ENCODE measurements at places on chromosomes 1 and 21. TPM values are rescaled to one million over a fixed set of nuclear protein-coding genes. Genes with fewer than 3 reads are reported as not detected.

Gene CNN3
- 34.6 TPM for total RNA-seq

Gene SIM2
- 0.15 TPM for total RNA-seq

DNA sequence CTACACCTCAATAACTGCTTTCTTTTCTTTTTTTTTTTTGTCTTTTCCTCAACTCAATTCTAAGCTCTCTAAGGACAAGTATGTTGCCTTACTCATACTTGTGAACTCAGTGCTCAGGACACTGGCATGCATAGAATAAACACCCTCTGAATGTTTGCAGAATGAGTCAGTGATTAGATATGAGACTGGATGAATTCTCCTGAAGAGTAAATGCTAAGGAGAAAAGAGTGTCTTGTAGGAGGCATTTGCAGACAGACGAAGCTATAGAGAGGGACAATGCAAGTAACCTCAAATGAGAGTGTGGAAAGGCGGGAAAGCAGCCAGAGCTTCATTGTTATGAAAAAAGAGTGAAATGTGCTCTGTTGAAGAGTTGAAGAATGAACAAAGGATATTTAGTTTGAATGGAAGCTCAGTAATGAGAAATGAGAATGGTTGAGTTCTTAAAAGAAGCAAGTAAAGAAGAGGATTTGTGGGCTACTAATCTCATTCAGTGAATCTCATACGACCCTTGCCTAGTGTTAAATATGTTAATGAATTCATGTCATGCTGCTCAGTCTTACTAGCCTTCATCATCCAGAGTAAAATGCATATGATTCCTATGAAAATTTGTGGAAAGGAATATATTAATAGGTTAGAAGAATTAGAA, 166.1 kb upstream of the DPYD start:
- no peak for DNase-seq
- H3K27ac ChIP-seq, result no peak overlapping the region
- H3K27me3 ChIP-seq, result no peaks in the 10 kb centered on the region
- no peaks in the 10 kb centered on the region for H3K4me1 ChIP-seq

DNA sequence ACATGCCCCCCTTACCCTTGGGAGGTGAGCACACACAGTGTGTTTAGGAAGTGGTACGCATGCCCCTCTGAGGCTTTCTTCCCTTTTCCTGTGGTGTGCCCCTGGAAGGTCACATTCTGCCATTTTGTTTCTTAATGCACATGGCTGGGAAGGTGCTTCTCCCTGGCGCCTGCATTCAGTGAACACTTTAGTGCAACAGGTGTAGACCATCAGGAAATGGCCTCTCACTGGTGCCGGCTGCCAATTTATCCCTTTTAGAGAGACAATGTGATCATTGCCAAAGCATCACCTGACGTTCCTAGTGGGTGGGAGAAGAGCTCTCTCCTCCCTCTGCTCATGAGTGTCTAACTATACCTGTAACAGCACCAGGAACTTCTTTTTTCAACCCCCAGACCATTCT, 51.8 kb upstream of the PDE9A start:
- H3K27me3 ChIP-seq, result no peaks in the 10 kb centered on the region
- no peak overlapping the region for H3K27ac ChIP-seq
- DNase-seq, result no peak
- H3K4me1 ChIP-seq, result no peaks in the 10 kb centered on the region

DNA sequence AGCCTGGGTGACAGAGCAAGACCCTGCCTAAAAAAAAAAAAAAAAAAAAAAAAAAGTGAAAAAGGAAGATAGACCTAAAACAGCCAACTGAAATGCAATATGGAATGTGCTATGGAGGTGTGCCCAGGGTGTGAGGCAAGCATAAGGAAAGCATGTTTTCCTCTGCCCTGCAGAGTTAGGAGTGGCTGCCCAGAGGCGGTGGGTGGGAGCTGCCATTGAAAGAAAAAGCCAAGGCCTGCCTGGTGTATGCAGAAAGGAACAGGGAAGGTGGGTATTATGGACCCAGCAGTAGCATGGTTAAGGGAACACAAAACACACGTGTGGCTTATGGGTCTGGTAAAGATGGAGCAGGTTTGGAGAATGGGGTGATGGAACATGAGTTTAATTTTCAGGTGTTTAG, 8.9 kb downstream of the CD244 start:
- no peaks in the 10 kb centered on the region for H3K36me3 ChIP-seq
- peaks cover 14% of the 10 kb centered on the region for H3K4me1 ChIP-seq
- no peaks in the 10 kb centered on the region for H3K27me3 ChIP-seq
- no peak overlapping the region for H3K4me3 ChIP-seq
- no peak overlapping the region for H3K27ac ChIP-seq
- DNase-seq, result no peak

Data from GM12878 (cell line).